ENCODE measurements at places on chromosomes 16 and 17. TPM values are rescaled to one million over a fixed set of nuclear protein-coding genes. Genes with fewer than 3 reads are reported as not detected.

Gene TBC1D3L
- 9.3 TPM for total RNA-seq

Gene PER1
- 3.5 TPM for total RNA-seq

Gene KRT9
- total RNA-seq: not detected

Gene SKAP1
- not detected for total RNA-seq

Gene AXIN2
- 1.0 TPM for total RNA-seq

Gene WNT3
- total RNA-seq: 5.6 TPM

Gene CMTM4
- 31.2 TPM for total RNA-seq

Gene C16orf74
- 16.3 TPM for total RNA-seq

Gene NTHL1
- 41.7 TPM for total RNA-seq

Gene TNFSF13
- 1.9 TPM for total RNA-seq

Gene AATK
- total RNA-seq: 0.48 TPM

Gene DOC2A
- total RNA-seq: 2.1 TPM

Gene CD300H
- 0.45 TPM for total RNA-seq

Gene CXCL16
- 20.2 TPM for total RNA-seq

Gene SMG6
- total RNA-seq: 25.3 TPM

Measured in A549 treated with CpdA at 1 μM for 4 hours (cell line).